GM23338 (cell line): ENCODE measurements at places on chromosomes 13 and 19.
A peak's percentile ranks its signal among the peaks of the same experiment; 100 is the strongest.

DNA sequence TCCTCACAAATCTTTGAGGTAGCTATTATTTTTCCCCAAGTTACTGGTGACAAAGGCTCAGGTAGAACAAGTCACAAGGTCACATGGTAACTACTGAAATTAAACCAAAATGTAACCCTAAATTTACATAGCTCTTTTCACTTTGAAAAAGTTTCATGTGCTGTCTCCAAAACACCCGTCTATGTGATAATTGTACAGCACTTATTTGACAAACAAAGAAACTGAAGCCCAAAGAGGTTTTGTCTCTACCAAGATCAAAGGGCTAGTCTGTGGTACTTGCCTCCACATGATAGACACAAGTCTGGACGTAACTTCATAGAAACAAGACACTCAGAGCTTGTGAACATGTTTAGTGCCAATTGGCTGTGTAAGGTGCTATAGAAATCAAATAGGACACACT lies 108.3 kb downstream of the SACS start:
- DNase-seq: no peak

- no peak for DNase-seq
These were observed 97.8 kb upstream of the UBL3 start for GRCh38 chr13:29948244-29948643.

DNA sequence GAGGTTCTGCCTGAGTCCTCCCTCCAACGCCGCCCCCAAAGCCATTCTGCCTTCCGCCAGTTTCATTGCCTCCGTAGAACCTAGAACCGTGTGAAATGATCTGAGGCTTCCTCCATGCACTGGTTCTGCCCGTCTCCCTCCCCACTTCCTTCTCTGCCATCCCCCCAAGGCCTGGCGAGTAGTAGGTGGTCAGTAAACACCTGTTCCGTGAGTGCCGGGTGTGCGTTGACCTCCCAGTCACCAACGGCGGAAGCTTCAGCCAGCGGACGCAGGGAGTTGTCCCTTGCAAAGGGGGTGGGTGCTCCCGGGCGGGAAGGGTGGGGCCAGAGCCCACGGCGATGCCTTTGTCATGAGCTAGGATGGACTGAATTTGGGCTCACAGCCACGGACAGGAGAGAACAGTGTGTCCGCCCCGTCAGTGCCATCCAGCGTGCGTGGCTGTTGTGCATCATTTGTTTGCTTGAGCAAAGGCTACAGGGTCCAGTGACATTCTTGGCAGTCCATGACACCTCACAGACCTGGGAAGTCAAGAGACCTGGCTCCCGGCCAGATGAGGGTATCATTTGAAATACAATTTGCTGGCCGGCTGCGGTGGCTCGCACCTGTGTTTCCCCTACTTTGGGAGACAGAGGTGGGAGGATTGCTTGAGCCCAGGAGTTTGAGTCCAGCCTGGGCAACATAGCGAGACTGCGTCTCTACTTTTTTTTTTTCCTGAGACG lies 43.1 kb downstream of the NFIC start:
- DNase-seq: no peak

DNA sequence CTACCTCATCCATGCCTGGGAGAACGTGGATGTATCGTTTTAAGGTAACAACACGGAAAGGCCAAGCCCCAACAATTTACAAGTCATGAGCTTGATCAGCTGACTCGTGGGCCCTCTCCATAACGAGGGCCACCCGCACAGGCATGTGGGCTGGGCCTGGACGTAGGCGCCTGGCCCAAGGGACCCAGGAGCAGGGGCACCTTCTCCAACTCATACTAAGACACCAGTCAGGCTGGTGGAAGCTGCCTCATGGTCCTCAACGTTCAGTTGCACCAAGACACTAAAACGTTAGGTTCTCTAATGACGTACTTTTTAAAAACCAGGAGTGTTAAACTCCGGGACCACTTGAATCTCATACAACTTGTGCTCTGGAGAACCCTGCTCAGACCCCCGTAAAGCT lies 21.8 kb upstream of the EIF3G start:
- DNase-seq: no peak

- no peak for DNase-seq
These were observed 2.2 kb upstream of the GRIN3B start for GRCh38 chr19:998064-998463.

DNA sequence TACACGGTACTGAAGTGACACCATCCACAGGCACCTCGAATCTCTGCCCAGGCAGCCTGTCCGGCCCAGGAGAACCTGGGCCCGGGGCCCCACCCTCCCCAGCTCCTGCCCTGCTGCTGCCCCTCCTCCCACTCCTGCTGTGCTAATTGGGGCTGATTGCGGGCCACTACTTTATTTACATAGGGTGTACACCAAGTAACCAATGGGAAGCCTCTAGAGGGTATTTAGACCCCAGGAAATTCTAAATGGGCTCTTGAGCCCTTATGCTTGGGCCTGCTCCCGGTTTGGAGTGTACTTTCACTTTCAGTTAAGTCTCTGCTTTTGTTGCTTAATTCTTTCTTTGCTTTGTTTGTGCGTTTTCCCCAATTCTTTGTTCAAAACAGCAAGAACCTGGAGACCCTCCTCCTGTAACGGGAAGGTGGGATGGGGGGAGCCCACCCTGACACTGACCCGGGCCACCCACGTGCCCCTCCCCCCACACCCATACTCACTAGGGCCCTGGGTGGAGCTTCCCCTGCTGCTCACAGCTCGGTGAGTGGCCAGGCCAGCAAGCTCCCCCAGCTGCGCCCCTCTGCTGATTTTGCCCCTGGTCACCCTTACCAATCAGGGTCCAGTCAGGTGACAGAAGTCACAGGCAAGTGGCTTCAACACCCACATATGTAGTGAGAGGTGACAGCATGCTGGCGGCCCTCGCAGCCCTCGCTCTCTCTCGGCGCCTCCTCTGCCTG lies 9.4 kb downstream of the SCGB2B2 start:
- DNase-seq: peak; percentile 28

- no peak for DNase-seq
These were observed 95.3 kb downstream of the KL start for GRCh38 chr13:33111414-33112110.

DNA sequence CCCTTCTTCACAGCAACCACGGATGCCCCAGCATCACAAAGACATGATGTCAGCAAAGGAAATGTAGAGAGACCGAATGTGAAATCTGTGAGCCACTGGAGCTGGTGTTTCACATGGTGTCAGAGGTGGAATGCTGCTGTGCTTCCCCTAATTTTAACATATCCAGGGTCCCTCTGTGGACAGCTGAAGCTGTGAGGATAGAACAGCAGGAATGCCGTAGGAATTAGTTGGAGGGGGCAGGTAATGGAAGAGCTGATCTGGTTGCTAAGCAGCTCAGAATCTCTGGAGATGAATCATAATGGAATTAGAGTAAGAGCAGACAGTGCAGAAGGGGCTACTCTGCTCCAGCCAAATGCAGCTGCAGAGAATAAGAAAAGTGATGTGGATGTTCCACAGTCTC lies 68.9 kb upstream of the ZNF835 start:
- DNase-seq: no peak

DNA sequence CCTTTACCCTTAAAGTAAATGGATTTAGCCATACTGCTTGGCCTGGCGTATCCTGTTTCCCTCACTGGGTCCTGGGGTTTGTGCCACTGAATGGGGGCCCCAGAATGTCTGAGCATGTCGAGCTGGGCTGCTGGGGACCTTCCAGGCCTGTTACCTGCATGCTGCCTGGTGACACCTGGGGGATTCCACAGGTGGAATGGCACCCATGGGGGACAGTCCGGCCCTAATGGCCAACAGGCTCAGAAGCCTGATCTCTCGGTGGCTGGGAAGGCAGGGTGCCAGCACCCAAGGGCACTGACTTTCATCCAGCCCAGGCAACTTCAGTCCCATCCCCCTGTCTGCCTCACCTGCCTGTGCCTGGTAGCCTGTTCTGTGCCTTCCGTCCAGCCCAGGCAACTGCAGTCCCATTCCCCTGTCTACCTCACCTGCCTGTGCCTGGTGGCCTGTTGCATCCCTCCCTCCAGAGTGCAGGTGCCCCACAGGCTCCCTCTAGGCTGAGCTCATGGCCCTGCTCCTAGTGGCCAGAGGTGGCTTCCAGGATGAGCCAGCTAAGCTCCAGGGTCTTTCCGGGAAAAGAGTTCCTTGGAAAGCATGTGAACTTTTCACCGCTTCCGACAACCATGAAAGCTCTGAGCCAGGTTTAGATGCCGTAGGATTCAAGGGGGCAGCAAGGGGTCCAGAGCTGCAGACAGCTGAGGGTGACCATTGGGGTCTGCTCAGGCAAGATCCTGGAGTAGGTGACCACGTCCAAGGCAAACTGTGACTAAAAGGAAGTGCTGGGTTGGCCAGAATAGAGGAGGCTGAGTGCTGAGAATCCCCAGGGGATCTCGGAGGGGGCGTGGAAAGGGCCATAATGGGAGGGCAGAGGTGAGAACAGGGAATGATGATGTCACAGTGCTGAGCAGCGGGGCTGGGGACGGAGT lies 30.3 kb upstream of the ZNF492 start:
- DNase-seq: no peak

DNA sequence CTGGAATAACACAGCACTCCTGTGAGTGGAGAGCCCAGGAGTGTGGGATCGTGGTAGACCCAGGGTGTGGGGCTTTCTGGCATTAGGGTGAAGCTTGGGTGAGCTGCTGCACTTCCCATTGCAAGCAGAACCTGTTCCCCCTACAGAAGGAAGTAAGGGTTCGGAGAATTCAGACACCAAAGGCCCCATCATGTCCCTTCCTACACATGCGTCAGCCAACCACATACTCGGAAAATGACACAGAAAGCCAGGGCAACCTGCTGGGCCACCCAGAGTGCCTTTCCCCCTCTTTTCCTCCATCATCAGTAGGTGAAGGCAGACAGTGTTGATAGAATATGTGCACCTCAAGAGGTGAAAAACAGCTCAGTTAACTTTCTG lies 42.9 kb downstream of the GGACT start:
- no peak for DNase-seq

GRCh38 chr13:97215325-97215724 lies 6.8 kb upstream of the MBNL2 start:
- DNase-seq: no peak

GRCh38 chr19:38809592-38810252 lies 3.0 kb downstream of the LGALS4 start:
- no peak for DNase-seq

GRCh38 chr19:49150106-49150943 lies 4.9 kb downstream of the HRC start:
- DNase-seq: peak; percentile 95
